ENCODE measurements at places on chromosomes 12 and 14.

DNA sequence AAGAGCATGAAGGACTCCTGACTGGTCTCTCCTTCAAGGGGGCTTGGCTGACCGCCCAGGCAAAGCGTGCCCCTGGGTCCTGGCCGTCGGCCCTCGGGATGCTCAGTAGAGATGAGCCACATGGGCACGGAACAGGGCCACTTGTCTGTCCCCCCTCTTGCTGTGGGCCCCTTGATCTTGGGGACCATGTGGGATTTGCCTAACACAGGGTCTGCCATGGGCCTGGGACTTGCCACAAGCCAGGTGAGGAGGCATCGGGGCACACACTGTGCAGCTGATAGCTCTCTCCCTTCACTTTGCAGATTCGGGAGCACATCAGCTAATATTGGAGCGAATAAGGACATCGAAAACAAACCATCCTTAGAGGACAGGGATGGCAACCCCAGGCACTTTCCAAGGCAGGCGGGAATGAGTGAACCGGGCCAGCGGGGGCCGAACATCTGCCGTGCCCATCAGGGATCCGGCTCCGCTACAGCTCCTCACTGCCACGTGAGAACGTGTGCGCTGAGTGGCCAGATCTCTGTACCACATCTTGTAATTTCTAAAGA is 88.1 kb downstream of the PIWIL1 start:
- no peak for DNase-seq

- no peak for DNase-seq
Measured at GRCh38 chr12:94047781-94048567, 100.4 kb upstream of the PLXNC1 start.

GRCh38 chr14:95182379-95182778 is 25.1 kb upstream of the DICER1 start:
- DNase-seq = no peak

GRCh38 chr12:16070113-16070512 is 159.0 kb downstream of the DERA start:
- no peak for DNase-seq

- peak; percentile 73 for DNase-seq
Measured at GRCh38 chr14:52458721-52459085, 93.6 kb downstream of the TXNDC16 start.

All from astrocyte of the spinal cord (primary cell).